Urinary bladder (tissue), 4 donors: ENCODE measurements at places on chromosomes 11 and 22. TPM values are rescaled to one million over a fixed set of nuclear protein-coding genes. Genes with fewer than 3 reads are reported as not detected.

LDLRAD3 gene
- 13.8 TPM for total RNA-seq

APOL4 gene
- total RNA-seq, result 33.9 TPM

POTEH gene
- not detected for total RNA-seq

SPTBN2 gene
- 6.7 TPM for total RNA-seq

GSTT2 gene
- not detected for total RNA-seq

TRPM5 gene
- total RNA-seq, result 0.11 TPM

CHRNA10 gene
- total RNA-seq, result 0.48 TPM

MS4A14 gene
- 0.37 TPM for total RNA-seq

DSCAML1 gene
- 2.0 TPM for total RNA-seq

RASL10A gene
- total RNA-seq, result 0.58 TPM

TMEM191C gene
- 0.85 TPM for total RNA-seq

ADAMTS8 gene
- total RNA-seq, result 8.9 TPM

CABP4 gene
- 0.26 TPM for total RNA-seq

OR10A2 gene
- total RNA-seq, result not detected

SLC5A12 gene
- 0.37 TPM for total RNA-seq

POLR2L gene
- 21.7 TPM for total RNA-seq

OR4D5 gene
- total RNA-seq, result not detected

C11orf68 gene
- total RNA-seq, result 11.8 TPM

KRTAP5-1 gene
- not detected for total RNA-seq

PDE3B gene
- 40.6 TPM for total RNA-seq

OR5A1 gene
- not detected for total RNA-seq

SLC22A6 gene
- total RNA-seq, result not detected
